ENCODE measurements at places on chromosomes 5 and 9.
A peak's percentile ranks its signal among the peaks of the same experiment; 100 is the strongest.

DNA sequence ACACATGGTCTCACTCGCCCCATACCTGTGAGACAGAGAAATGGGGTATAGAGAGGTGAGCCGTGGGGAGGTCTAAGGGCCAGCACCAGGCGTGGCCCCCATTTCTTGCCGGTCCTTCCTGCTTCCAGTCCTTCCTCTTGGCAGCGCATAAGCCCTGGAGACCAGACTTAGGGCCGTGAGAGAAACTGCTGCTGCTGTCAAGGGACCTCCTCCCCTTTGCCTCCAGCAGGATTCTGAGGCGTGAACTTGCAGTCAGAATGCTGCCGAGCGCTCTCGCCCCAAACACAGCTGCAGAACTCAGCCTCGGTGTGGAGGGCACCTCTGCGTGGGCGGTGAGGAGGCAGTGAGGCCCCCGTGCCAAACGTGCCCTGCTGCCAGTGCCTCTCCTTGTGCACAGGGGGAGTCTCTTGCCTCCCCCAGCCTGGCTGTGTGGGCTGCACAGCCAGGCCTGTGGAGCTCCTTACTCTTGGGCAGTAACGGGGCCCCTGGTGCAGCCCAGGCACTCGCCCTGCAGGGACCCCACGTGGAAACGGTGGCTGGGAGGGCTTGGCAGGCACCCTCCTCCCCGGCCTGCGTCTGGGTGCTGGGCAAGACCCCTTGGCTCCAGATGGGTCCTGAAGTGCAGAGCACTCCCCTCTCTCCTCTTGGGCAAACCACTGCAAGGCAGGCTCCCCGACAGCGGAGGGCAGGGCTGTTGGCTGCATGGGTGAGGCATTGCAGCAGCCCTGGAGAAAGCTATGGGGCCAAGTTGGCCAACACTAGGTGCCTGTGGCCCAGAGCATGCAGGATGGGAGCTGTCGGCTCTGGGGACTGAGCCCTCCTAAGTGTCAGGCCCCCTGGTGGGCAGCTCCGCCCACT is 85.4 kb downstream of the RXRA start:
- DNase-seq = no peak

DNA sequence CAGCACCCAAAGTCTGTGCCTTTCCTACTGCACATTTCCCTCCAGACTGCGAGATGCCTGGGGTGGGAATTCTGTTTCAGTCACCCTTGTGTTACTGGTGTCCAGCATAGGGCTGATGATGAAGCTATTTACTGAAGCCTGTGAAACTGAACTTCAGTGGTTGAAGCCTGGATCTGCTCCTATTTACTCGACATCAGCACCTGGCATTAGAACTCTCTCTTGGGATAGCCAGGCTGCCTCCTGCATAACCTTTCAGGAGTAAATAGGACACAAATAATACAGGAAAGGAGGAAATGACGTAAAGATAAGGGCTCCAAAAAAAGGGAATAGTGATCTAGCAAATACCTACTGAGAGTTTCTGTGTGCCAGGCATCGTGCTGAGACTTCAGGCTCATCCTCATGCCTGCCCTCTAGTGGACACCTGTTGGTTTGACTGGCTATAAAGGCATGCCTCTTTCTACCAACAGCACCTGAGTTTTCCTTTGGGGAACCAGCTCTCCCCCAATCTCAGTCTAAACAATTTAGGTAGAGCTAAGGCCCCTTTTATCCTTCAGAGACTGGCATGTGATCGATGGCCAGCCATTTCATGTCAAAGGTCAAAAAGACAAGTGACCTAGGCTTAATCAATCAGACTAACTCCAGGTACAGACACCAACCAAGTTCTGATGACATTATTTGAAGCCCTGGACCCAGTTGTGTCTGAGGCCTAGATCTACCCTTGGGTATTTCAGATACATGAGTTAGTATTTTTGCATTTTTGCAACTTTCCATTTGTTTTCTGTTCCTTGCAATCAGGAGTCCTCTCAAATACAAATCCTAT is 192.1 kb upstream of the TRIM32 start:
- no peak for DNase-seq

DNA sequence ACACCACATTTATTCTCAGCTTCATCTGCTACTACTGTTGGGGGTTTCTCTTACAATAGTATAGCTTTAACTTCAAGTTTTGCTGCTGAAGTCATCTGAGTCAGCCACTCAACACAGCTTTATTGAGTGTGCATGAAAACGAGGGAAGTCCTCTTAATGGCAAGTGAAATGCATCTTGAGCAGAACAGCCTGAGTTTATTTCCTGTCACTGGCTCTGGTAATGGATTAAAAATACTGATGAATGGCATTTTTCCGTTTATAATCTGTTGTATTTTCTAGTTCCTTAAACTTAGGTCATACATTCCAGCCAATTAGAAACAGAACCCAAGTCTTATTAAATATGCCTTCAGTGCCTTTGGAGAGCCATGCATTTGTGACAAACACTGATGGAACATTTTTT is 238.6 kb downstream of the SLF1 start:
- no peak for DNase-seq

GRCh38 chr5:31847354-31847753 is 208.4 kb downstream of the PDZD2 start:
- no peak for DNase-seq

DNA sequence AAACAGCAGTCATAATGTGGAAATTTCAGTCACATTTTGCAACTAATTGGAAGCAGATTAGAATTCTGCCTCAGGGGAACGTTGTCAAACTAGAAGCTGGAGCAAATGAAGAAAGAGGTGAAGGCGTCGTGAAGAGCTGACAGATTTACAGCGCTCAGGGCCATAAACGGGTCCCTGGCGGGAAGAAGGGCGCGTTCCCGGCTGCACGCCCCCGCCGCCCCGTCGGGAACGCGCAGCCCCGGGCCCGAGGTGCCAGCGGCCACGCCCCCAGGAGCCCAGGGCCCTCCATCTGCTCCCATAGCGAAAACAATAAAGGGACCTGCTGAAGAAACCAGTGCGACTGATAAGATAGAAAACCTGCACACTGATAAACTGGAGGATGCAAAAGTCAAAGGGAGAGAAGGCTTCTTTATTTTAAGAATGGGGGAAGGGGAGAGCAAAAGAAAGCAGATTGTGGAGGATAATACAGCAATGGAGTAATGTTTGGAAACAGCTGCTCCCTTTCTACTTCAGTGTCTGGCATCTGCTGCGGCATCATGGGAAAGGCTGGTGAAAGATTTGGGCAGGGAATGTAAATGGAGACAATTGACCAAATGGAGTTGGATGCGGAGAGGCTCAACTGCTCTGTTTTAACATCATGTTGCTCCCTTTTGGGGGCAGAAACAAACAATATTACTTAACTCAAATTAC is 11.1 kb downstream of the ZNF608 start:
- peak; percentile 67 for DNase-seq

Measured in right forelimb (tissue), 1 donor.